ENCODE measurements at places on chromosomes 3 and 15.

DNA sequence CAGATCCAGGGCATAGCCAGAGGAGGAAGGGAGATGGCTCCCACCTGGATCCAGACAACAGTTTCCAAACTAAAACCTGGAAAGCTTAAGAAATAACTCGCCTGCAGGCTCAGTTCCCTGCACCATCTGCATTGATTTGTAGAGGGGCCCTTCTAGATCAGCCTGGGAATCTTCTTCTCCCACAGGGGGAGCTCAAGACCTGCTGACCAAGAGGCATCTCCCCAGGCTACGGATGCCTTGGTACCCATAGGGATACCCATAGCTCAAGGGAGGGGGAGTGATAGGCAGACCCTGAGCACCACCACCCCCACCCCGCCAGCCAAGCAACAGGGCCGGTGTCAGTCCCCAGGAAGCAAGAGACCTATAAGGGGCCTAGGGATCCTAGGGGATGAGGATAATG, 28.0 kb upstream of the DCLK3 start:
- DNase-seq, result no peak

DNA sequence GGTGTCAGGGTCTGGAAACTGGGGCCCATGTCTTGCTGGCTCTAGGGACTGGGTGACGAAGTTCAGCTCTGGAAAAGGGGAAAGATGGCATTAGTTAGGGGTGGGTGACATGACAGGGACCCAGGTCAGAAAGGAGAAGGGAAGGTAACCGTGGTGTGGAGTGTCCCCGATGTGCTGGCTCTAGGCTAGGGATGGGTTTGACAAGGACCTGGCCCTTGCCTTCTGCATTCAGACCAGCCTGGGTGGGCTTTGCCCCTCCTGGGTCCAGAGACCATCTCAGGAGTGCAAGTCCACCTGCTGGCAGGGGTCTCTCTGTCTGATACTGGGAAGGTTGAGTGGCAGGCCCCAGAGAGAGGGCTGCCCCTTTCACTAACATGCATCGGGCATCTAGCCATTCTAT, 28.7 kb upstream of the ATP2B2 start:
- no peak for DNase-seq

- DNase-seq, result no peak
Measured at GRCh38 chr15:92638291-92638708, 17.3 kb downstream of the FAM174B start.

GRCh38 chr3:157077565-157077991, 82.4 kb downstream of the CCNL1 start:
- DNase-seq, result no peak

DNA sequence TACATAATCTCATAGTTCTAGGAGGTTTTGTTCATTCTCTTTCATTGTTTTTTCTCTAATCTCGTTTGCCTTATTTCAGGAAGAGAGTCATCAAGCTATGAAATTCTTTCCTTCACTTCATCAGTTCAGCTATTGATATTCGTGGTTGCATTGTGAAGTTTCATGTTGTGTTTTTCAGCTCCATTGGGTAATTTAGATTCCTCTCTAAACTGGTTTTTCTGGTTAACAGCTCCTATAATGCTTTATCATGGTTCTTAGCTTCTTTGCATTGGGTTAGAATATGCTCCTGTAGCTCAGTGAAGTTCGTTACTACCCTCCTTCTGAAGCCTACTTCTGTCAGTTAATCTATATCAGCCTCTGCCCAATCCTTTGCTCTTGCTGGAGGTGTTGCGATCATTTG, 69.4 kb upstream of the CD96 start:
- DNase-seq, result no peak

DNA sequence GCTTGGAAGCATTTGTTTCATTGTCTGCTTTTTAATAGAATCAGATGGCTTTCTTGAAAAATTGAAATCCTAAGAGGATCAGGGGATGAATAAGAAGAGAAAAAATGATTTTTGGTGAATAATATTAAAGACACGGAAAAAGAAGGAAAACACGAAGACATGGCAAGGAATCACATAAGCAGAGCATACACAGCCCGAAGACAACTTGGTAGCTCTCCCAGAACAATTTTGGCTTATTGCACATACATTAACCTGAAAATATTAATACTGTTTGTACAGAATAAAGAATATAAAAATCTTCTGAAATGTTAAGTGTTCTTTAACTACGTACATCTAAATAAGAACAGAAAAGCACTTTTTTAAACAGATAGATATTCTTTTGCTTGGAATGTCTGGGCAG, 150.0 kb downstream of the SHOX2 start:
- no peak for DNase-seq

- no peak for DNase-seq
Measured at GRCh38 chr3:186038360-186038759, 70.5 kb downstream of the ETV5 start.

GRCh38 chr3:29347412-29347811, 66.5 kb downstream of the RBMS3 start:
- no peak for DNase-seq

- DNase-seq, result no peak
Measured at GRCh38 chr3:72811571-72811970, 36.7 kb downstream of the SHQ1 start.

GRCh38 chr15:36080759-36081158, 498.7 kb upstream of the CDIN1 start:
- DNase-seq, result no peak

DNA sequence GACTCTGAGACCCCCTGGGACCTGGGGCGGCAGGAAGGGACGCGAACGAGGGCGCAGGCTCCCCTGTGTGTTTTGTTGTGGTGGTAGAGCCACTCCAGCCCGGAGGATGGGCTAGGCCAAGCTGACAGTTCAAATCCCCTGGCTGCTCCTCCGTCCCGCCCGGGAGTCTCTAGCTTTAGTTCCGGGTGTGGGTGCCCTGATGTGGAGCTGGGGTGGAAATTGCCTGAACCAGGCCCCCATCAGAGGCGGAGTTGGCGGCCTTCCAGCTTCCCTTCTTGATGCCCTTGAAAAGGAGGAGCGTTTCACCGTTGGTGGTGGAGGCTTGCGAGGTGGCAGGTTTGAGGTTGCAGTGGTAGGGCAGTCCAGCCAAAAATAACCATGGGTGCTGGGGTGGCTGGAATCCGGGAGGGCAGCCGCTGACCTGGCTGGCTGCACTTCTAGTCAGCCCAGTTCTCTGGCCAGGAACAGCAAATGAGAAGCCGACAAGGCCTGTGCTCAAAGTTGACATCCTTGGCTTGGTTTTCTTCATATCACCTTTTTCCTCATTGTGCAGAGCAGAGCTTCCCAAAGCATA, 817 bp downstream of the CLK3 start:
- DNase-seq, result peak; percentile 64

DNA sequence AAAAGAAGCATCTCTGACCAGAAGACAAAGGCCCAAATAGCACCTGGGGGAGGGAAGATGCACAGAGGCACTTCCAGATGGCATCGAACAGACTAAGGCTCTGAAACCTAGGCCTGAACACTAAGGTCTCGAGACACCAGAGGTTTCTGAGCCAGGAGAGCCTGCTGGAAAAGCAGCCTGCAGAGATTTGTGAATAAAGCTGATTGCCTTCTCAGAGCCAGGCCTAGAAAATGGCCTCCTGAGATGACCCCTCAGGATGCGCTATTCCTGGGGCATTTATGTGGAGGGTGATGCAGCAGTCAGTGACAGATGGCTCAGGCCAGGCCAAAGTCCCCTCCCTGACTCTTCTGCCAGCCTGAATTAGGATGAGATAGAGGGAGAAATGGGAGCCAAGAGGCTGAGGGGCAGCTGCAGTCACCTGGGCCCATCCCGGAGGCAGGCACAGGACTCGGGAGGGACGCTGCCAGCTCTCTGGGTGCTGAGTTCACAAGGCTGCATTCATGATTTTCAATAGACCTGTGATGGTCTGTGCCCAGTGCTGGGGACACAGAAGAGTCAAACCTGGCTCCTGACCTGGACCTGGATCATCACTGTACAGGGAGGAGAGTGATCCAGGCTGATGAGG, 6.9 kb downstream of the PRSS50 start:
- no peak for DNase-seq

GRCh38 chr15:70517194-70517590, 246.2 kb downstream of the UACA start:
- DNase-seq, result no peak

GRCh38 chr3:10577486-10577885, 72.1 kb upstream of the ATP2B2 start:
- no peak for DNase-seq

- no peak for DNase-seq
Measured at GRCh38 chr3:128488991-128489673, 3.9 kb downstream of the GATA2 start.

- DNase-seq, result no peak
Measured at GRCh38 chr3:121418182-121418581, 127.6 kb downstream of the POLQ start.

GRCh38 chr15:81747482-81747881, 298.3 kb downstream of the MEX3B start:
- no peak for DNase-seq

DNA sequence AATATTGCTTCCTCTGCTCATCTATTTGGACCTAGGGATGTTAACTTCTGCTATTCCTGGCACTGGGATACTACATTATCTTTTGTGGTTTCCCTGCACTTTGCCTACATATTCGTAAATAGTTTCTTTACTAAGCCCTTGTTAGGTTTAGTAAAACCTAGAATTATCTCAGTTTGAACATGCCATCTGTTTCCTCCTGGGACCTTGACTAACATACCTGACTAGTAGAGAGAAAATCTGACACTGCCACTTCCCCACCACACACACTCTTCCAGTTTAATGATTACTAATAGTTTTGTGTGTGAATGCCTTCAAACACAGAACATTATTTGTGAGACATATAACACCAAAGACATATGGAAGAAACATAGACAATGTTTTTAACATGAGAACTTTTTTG, 28.2 kb upstream of the SOX2 start:
- DNase-seq, result no peak

- no peak for DNase-seq
Measured at GRCh38 chr15:81118361-81118760, 15.7 kb upstream of the CFAP161 start.

DNA sequence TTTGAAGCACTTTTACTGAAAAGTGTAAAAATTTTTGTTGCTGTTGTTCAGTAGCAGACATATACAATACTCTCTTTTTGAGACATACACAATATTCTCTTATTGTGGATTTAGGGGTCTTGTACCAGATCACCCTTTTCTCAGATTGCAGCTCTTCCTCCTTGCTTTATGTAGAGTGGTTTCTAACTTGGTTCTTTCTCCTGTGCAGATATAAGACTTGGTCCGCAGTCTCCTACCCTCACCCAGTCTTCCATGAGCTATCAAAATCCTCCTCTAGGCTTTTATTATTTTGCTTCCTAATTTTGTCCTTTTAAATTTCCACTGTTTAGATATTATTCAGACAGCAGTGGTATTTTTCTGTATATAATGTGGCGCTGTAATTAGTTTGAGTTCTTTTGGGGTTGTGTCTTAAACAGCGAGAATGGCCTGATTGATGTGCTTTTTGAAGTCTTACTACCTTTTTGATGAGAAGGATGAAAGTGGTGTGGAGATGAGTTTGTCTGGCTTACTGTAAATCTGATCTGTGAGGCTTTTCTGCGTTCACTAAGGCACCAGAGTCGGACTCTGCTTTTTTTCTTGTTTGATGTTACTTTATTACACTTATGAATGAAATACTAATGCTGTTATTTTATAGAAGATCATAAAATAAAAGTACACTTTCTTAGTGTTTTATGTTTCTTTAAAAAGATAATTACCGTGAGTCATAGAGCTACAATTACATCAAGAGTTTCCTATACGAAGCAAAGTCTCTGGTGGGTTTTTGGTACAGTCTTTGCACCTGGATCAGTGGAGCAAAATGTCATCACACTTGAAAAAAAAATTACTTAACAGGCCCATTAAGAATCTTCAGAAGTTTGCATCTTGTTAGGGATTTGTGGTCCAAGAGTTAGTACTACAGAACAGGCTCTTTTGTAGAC, 27.8 kb downstream of the FNDC3B start:
- no peak for DNase-seq

- DNase-seq, result no peak
Measured at GRCh38 chr3:17125738-17126442, 241.1 kb downstream of the PLCL2 start.

DNA sequence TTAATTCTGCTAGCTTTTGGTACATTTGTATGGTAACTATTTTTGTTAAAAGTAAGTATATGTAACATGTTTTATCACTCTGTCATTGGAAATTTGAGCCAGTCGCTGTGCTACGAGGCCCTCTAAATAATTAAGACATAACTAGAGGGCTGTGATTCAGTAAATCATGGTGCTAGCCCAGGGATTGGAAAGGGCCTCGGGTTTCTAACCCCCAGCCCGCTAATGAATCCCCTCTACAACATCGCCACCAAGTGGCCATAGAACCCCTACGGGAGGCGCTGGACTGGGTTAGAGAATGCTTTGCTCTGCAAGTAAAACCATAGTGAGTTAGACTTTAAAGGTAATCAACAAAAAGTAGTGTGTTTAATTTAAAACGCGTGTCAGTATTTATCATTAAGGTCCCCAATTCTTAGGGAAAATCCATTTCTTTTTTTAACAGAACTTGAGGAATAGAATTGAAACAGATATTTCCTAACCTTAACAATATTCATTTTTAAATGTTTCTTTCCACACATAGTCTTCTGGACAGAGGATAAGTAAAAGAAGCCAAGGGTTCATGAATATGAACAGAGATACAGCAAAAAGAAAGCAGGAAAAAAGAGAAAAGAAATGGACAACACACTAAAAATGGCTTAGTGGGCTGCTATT, 744.7 kb downstream of the EPHA3 start:
- no peak for DNase-seq

GRCh38 chr3:177050501-177051237, 146.6 kb downstream of the TBL1XR1 start:
- DNase-seq, result no peak

- DNase-seq, result peak; percentile 21
Measured at GRCh38 chr15:42084465-42085235, 9.7 kb downstream of the PLA2G4D start.

DNA sequence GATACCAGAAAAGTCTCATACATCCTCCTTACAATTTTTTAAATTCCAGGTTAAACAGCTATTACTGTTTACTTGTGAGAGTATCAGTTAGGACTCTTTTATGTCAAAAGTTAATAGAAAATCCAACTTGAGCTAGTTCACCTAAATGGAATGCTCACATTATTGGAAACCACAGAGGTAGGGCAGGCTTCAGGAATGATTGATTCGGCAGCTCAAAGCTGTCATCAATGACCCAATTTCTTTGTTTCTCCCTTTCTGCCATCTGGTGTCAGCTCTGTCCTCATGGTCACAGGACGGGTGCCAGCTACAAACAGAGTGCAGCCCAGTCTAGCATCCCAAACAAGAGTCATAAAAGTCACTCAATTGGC, 32.2 kb downstream of the CFAP20DC start:
- no peak for DNase-seq

DNA sequence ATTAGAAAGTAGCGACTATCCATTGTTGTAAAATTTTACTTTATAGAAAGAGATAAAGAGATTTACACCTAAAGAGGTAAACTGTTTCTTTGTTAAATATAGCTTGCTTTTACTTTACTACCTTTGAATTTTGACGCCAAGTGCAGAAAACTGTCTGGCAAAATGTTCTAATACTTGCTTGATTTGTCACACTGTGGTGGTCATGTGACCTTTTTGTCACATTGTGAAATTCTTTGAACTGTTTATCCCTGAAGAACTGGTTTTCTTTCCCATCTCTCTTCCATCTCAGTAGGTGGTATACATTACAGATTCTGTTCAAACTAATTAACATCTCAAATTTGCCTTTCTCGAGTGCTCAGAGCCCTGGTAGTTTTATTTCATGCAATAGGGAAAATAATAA, 327.4 kb downstream of the NAALADL2 start:
- no peak for DNase-seq

All from activated gamma-delta T cell treated with Interleukin-2 at 50 U/mL for 16 hours (primary cell).